ENCODE measurements at places on chromosomes 2 and 18. TPM values are rescaled to one million over a fixed set of nuclear protein-coding genes. Genes with fewer than 3 reads are reported as not detected.

DNA sequence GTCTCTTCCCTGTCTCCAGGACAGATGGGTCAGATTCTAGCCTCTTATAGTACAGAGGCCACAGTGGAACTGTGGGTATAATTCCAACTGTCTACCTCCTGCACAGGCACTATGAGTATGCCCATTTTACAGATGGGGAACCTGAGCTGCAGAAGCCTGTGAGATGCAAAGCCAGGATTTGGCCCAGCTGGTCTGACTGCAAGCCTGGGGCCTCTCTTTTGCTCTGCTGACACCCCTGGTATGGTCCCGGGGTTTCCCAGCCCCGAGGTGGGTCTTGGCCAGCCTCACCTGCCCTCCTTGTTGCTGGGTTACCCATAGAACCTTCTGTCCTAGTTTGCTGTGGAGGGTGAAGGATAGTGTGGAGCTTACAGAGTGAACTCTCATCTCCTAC is 9.8 kb downstream of the HS6ST1 start:
- DNase-seq, result no peak

DNA sequence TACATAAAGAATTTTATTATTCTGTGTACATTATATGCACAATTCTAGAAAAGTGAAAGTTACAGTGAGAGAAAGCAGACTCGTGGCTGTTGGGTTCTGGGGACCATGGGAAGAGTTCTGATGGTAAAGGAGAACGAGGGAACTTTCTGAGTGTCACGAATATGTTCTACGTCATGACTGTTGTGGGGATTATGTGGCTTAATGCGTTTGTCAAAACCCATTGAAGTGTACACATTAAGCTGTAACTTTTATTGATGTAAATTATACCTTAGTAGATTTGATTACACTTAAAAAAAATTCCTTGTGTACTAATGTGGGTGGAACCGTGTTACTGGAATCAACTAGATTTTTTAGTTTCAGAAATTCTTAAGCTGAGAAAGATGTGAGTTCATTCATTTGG is 426.1 kb downstream of the DSC3 start:
- DNase-seq, result no peak

- no peak for DNase-seq
Measured at GRCh38 chr2:181546086-181546485, 88.9 kb downstream of the ITGA4 start.

The GAREM1 gene
- total RNA-seq, result 5.1 TPM

Data from neural progenitor cell (in vitro differentiated cells).